ENCODE measurements at places on chromosomes 1 and 21. TPM values are rescaled to one million over a fixed set of nuclear protein-coding genes. Genes with fewer than 3 reads are reported as not detected.

DNA sequence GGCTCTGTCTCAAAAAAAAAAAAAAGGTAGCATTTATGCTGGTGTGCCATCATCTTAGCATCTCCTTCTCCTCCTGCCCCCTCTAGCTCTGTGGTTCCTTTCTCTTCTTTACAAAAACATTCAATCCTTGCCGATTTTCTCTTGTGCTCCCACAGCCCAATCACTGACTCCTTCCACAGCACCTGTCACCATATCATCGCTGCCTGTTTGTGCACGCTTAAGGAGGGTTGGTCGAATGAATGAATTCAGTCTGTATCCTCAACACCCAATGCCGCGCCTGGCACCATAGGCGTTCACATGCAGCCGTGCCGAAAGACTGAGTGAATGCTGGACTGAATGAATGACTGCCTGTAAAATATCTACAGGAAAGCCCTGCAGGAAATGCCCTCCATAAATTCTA, 7.9 kb downstream of the RNU5D-1 start:
- peak; percentile 38 for DNase-seq

GRCh38 chr1:61083013-61083806, 849 bp downstream of the NFIA start:
- no peak for DNase-seq

DNA sequence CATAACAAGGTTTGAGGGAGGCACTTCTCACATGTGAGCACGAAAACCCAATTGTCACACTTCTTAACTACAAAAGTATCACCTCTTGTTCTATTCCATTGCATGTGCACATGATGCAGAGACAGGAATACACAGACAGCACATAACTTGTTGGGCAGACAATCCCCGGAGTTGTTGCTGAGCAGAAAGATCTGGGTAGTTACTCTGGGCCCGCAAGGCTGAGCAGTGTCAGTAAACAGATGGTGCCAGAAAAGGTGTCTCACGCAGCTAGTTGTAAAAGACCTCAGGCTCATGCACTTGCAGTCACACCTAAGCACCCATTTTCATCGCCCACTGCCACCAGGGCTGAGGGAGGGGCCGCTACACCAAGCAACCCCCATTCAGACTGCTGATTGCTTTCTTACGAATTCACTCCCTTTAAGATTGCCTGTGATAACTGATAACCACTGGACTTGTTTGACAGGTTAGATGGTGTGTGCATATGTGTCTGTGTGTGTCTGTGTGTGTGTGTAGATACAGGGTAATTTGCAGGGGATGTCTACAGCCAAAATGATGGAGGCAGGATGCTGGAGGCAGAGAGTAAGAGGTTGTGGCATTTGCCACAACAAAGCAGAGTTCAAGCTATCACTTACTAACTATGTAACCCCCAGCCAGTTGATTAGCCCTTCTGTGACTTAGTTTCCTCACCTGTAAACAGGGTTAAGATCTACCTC, 4.2 kb downstream of the LGR6 start:
- DNase-seq, result no peak

GRCh38 chr1:19893687-19894086, 11.5 kb downstream of the OTUD3 start:
- no peak for DNase-seq

- no peak for DNase-seq
These were observed 51.0 kb upstream of the ASPM start for GRCh38 chr1:197197430-197197997.

BEST4 gene
- total RNA-seq, result 1.8 TPM

DNA sequence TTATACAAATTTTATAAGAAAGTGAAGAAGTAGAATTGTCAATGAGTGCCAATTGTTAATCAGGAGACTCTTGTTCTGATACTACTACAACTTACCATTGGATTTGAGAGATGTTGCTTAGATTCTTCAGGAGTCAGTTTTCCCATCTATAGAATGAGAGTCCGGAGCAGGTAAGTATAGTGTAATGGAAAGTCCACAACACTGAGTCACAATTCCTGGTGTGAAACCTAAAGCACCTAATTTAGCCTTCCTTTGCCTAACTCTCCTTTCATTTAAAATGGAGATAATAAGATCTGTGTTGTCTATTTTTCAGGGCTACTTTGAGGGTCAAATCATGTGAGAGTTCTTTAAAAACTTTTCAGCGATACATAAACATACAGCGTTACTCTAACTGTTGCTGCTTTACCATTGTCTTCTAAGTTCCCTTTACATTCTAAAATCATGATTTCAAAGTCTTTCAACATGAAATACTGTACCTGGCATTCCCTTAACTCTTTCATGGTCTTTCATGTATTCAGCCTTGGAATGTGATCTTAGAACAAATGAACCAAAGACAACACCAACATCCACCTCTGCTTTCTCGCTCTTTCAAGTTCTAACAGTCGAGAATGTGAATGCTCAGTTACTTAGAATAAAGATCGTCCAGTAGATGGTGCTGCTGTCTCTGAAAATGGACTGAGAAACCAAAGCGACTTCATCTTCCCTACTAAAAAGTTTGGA, 90.9 kb downstream of the SLC30A10 start:
- no peak for DNase-seq

CASQ2 gene
- total RNA-seq, result not detected

- no peak for DNase-seq
These were observed 117.7 kb downstream of the ERG start for GRCh38 chr21:38380481-38381137.
